Kidney (tissue), 22 donors: ENCODE measurements at places on chromosomes 16 and 17.
A peak's percentile ranks its signal among the peaks of the same experiment; 100 is the strongest.

DNA sequence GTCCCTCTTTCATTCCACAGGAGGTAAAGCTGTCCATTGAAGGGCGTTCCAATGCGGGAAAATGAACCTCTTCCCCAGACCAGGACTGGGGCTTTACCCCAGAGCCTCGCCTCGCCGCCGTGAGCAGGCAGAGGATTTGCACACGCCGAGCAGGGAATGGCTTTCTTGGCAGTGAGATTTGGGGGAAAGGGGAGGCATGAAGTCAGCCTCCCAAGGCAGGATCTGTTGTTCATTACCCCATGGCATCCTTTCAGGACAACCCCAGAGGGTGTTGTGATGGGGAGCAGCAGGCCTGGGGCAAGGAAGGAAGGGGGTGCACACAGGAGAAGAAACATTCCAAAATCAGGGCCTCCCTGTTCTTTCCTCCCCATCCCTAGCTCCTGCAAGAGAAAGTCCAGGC lies 6.0 kb downstream of the ATXN1L start:
- no peak for DNase-seq

- no peak for DNase-seq
Observed at GRCh38 chr16:68915589-68915988, 72.3 kb downstream of the TANGO6 start.

DNA sequence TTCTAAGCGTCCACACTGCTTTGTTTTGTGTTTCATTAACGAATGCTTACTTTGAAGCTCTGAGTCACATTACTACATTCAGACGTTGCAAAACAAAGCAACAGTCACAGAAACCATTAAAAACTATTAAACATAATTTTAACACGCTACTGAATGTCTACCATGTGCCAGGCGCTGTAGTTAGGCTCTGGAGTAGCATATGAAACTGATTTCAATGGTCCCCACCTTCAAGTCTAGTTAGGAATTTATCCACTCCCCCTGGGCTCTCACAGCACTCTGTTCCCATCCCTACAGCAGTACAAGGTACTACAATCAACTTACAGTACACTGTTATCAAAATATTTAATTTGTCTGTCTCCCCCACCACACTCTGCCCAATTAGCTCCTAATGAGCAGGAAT lies 631 bp downstream of the UTP6 start:
- DNase-seq, result peak; percentile 8

GRCh38 chr17:3867106-3867505 lies 21.1 kb upstream of the NCBP3 start:
- no peak for DNase-seq

- DNase-seq, result no peak
Observed at GRCh38 chr16:82070656-82071369, 35.8 kb downstream of the HSD17B2 start.
